ENCODE measurements at places on chromosomes 1 and 21.

GRCh38 chr1:89946532-89946931, 48.4 kb upstream of the ZNF326 start:
- no peak for DNase-seq

- no peak for DNase-seq
Observed at GRCh38 chr1:51425273-51425672, 93.8 kb downstream of the EPS15 start.

DNA sequence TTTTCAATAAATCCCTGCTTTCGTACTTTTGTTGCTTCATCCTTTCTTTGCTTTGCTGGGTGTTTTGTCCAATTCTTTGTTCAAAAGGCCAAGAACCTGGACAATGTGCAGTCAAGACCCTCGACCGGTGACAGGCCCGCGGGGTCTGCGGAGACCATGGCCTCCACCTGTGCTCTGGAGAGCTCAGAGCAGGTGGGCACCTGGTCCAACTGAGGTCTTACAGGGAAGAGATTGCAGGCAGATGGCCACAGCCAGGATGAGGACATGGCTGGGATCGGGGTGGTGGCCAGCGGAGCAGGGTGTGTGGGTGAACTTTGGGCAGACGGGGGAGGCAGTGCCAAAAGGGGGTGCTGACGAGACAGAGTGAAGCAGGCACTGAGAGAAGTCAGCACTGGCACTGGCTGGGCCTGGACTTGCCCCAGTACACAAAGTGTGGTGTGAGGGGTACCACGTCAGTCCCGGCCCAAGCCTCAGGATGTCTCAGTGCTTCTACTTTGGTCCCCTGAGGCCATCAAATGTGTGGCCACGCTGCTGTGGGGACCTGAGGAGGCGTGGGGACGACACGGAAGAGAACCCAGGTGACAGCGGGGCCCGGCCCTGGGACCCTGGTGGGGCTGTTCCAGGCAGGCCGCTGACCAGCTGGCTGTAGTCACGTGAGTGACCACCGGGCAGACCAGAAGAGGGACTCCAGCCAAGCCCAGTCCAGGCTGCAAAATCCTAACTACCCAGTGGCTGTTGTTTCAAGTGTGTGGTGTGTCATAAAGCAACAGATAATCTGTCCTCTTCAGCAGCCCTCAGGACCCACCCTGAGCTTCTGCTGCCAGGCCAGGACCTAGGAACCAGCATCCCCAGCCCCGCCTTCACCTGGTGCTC, 10.4 kb upstream of the CCDC27 start:
- no peak for DNase-seq

GRCh38 chr1:117828201-117828600, 101.2 kb downstream of the GDAP2 start:
- no peak for DNase-seq

DNA sequence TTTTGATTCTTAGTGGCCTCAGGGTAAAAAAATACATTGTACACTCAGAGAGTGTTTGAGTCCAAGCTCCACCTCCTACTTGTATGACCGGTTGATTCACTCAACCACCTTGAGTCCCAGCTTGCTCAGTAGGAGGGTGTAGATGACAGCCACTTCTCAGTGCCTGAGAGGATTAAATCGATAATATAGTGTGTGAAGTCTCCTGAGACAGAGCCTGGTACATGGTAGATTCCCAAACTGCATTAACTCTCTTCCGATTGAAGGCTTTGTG, 38.4 kb downstream of the NCMAP start:
- no peak for DNase-seq

GRCh38 chr1:7810395-7810794, 26.3 kb downstream of the PER3 start:
- DNase-seq, result peak; percentile 45

GRCh38 chr1:110633646-110634030, 27.5 kb upstream of the KCNA2 start:
- DNase-seq, result no peak
